ENCODE measurements at places on chromosomes 1 and 21. TPM values are rescaled to one million over a fixed set of nuclear protein-coding genes. Genes with fewer than 3 reads are reported as not detected.

The GBP3 gene
- 7.1 TPM for total RNA-seq

The ASAP3 gene
- 51.4 TPM for total RNA-seq

The ANKRD65 gene
- total RNA-seq = 0.20 TPM

The VWA5B1 gene
- total RNA-seq = not detected

The TMEM50A gene
- total RNA-seq = 108 TPM

The HPDL gene
- 0.83 TPM for total RNA-seq

The FMO2 gene
- total RNA-seq = 98.5 TPM

The NBPF11 gene
- 4.3 TPM for total RNA-seq

The C1orf94 gene
- total RNA-seq = not detected

The SAMD11 gene
- 12.5 TPM for total RNA-seq

The CELA3B gene
- not detected for total RNA-seq

The C8B gene
- total RNA-seq = not detected

The CTSS gene
- total RNA-seq = 2.8 TPM

The GSTM5 gene
- total RNA-seq = 4.4 TPM

The HRNR gene
- not detected for total RNA-seq

The HEYL gene
- 1.00 TPM for total RNA-seq

The CFAP298 gene
- total RNA-seq = 20.2 TPM

The NEGR1 gene
- total RNA-seq = 5.6 TPM

The TMEM63A gene
- total RNA-seq = 12.4 TPM

The MXRA8 gene
- total RNA-seq = 641 TPM

The CGN gene
- not detected for total RNA-seq

The DENND2C gene
- total RNA-seq = 3.1 TPM

The CHIA gene
- total RNA-seq = not detected

The ZNF281 gene
- 8.7 TPM for total RNA-seq

The CLDN17 gene
- total RNA-seq = not detected

The TRIM67 gene
- total RNA-seq = 0.15 TPM

The KCNJ9 gene
- not detected for total RNA-seq

The NEK2 gene
- total RNA-seq = 0.25 TPM

The CLCNKA gene
- total RNA-seq = not detected

The PLA2G5 gene
- 6.5 TPM for total RNA-seq

The PIK3R3 gene
- total RNA-seq = 0.88 TPM

The ZNF648 gene
- total RNA-seq = not detected
